ENCODE measurements at places on chromosomes 6 and 20. TPM values are rescaled to one million over a fixed set of nuclear protein-coding genes. Genes with fewer than 3 reads are reported as not detected.

Gene UBE2V1
- total RNA-seq: 58.7 TPM

Gene FOXC1
- 49.3 TPM for total RNA-seq

Gene ZSCAN23
- 13.2 TPM for total RNA-seq

Gene CFB
- total RNA-seq: 9.9 TPM

Gene NOX3
- 2.1 TPM for total RNA-seq

Gene TTBK1
- total RNA-seq: 0.29 TPM

Gene MCHR2
- not detected for total RNA-seq

Gene DEFB124
- total RNA-seq: not detected

Gene PGC
- 0.18 TPM for total RNA-seq

Gene TREM2
- 0.99 TPM for total RNA-seq

Gene MRAP2
- 4.7 TPM for total RNA-seq

Gene C6orf52
- 0.47 TPM for total RNA-seq

Gene CST11
- not detected for total RNA-seq

Gene PRSS35
- total RNA-seq: 21.8 TPM

Gene ELOVL4
- 2.3 TPM for total RNA-seq

Gene TGM3
- total RNA-seq: 0.70 TPM

Data from metanephros (tissue), 2 donors.